ENCODE measurements at places on chromosomes 16 and 17. TPM values are rescaled to one million over a fixed set of nuclear protein-coding genes. Genes with fewer than 3 reads are reported as not detected.

GJD3 gene
- not detected for total RNA-seq

GRCh38 chr17:77942112-77942988 is 16.2 kb upstream of the TNRC6C start:
- no peak overlapping the region for H3K4me3 ChIP-seq
- no peaks in the 10 kb centered on the region for H3K27me3 ChIP-seq
- H3K36me3 ChIP-seq, result no peaks in the 10 kb centered on the region
- H3K27ac ChIP-seq, result peak overlapping the region; percentile 62

GRCh38 chr16:70520612-70521297 is 2.6 kb downstream of the COG4 start:
- no peak for DNase-seq
- H3K27ac ChIP-seq, result no peak overlapping the region
- no peaks in the 10 kb centered on the region for H3K4me1 ChIP-seq

NDUFB10 gene
- total RNA-seq, result 86.9 TPM

DNA sequence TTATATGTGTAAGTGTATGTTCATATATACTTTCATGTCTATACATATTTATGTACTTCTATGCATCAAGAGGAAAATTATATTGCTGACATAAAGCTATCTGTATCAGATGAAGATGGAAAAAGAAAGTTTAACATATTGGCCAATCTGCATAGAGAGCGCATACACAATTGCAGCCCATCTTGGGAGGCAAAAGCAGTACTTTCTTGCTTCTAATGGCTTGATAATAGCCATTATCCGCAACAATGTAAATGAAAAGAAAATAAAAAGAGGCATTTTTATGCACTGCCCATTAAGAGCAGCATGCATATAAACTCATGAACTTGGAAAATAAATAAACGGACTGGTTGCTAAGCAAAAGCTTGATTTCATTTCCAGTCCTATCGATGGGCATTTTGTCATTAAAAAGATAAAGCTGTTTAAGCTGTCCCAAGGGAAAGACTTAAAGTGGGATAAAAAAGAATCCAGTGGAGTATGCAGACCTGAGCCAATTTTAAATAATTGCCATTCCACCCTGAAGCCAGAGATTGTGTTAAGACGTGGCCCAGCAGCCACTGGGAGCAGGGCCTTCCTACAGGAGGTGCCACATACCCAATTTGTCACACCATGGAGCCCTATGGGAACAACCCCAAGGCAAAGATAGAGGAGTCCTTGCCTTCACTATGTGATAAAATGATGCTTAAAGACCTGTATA is 183.6 kb upstream of the CDH11 start:
- no peak overlapping the region for H3K27ac ChIP-seq
- no peaks in the 10 kb centered on the region for H3K4me1 ChIP-seq
- no peak for DNase-seq
- no peaks in the 10 kb centered on the region for H3K27me3 ChIP-seq

LRRC46 gene
- total RNA-seq, result not detected

ALOX15 gene
- not detected for total RNA-seq

SLC16A5 gene
- total RNA-seq, result 4.6 TPM

DPEP3 gene
- not detected for total RNA-seq

TRPV3 gene
- total RNA-seq, result 4.2 TPM

DNA sequence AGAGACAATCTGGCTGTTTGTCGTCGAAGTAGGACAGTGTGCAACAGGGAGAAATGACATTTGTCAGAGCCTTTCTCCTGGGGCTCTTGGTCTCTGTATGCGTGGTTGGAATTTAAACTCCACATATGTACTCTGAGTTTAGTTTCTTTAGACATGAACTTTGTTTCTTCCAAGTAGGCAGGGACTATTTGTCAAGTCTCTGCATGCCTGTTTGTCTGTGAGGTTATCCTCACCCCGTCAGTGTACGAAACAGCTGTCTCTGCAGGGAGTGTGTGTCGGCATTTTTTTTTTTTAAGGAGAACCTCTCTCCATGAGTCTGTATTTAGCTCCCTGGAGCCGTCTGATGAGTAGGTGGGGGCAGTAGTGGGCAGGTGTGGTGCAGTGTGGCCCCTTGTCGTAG is 29.7 kb downstream of the NDEL1 start:
- DNase-seq, result no peak
- peak overlapping the region; percentile 29 for H3K27ac ChIP-seq
- peaks cover 62% of the 10 kb centered on the region for H3K4me1 ChIP-seq
- no peaks in the 10 kb centered on the region for H3K36me3 ChIP-seq

GRCh38 chr17:34117332-34117731 is 137.8 kb upstream of the CCL2 start:
- no peaks in the 10 kb centered on the region for H3K27me3 ChIP-seq
- H3K27ac ChIP-seq, result no peak overlapping the region
- no peaks in the 10 kb centered on the region for H3K4me1 ChIP-seq
- no peak for DNase-seq

NEUROD2 gene
- total RNA-seq, result not detected

GRCh38 chr16:57240851-57241250 is 4.2 kb upstream of the ARL2BP start:
- no peaks in the 10 kb centered on the region for H3K4me1 ChIP-seq
- no peaks in the 10 kb centered on the region for H3K27me3 ChIP-seq
- no peak for DNase-seq
- no peak overlapping the region for H3K27ac ChIP-seq
- H3K36me3 ChIP-seq, result no peaks in the 10 kb centered on the region

GPR139 gene
- total RNA-seq, result not detected

GRCh38 chr16:56346131-56346890 is 79.0 kb downstream of the AMFR start:
- no peak overlapping the region for H3K27ac ChIP-seq
- H3K4me3 ChIP-seq, result no peak overlapping the region
- no peaks in the 10 kb centered on the region for H3K4me1 ChIP-seq
- no peaks in the 10 kb centered on the region for H3K36me3 ChIP-seq
- H3K27me3 ChIP-seq, result no peaks in the 10 kb centered on the region
- no peak for DNase-seq

KRT20 gene
- total RNA-seq, result not detected

DNA sequence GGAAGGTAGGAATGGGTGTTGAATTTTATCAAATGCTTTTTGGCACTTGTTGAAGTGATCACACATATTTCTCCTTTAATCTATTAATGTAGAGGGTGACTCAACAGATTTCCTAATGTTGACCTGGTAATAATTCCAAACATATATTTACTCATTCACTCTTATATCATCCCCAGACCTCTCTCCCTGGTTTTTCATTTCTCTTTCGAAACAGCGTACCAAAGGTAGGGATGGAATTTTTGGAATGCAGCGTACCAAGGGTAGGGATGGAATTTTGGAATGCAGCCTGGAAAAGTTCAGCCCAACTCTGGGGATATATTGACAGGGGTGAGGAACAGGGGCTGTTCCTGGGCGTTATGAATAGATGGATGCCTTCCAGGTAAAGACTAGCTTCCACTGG is 7.3 kb downstream of the KIF18B start:
- H3K4me1 ChIP-seq, result no peaks in the 10 kb centered on the region
- peaks cover 13% of the 10 kb centered on the region for H3K27me3 ChIP-seq
- DNase-seq, result no peak
- no peak overlapping the region for H3K4me3 ChIP-seq
- no peaks in the 10 kb centered on the region for H3K36me3 ChIP-seq

GRCh38 chr17:20072692-20072992 is 63.5 kb downstream of the SPECC1 start:
- peaks cover 4% of the 10 kb centered on the region for H3K4me1 ChIP-seq
- peak overlapping the region; percentile 69 for H3K27ac ChIP-seq
- no peak overlapping the region for H3K4me3 ChIP-seq
- H3K27me3 ChIP-seq, result no peaks in the 10 kb centered on the region

GRCh38 chr16:86320237-86320595 is 190.1 kb upstream of the FOXF1 start:
- DNase-seq, result no peak
- no peak overlapping the region for H3K27ac ChIP-seq
- H3K4me3 ChIP-seq, result no peak overlapping the region
- no peaks in the 10 kb centered on the region for H3K36me3 ChIP-seq
- H3K4me1 ChIP-seq, result no peaks in the 10 kb centered on the region

RASD1 gene
- 250 TPM for total RNA-seq

- peaks cover 27% of the 10 kb centered on the region for H3K36me3 ChIP-seq
- no peak overlapping the region for H3K4me3 ChIP-seq
- H3K4me1 ChIP-seq, result peaks cover 16% of the 10 kb centered on the region
- no peaks in the 10 kb centered on the region for H3K27me3 ChIP-seq
- no peak for DNase-seq
Measured at GRCh38 chr17:45107293-45108010, 24.9 kb downstream of the PLCD3 start.

GRCh38 chr17:66412857-66413558 is 110.6 kb downstream of the PRKCA start:
- peaks cover 8% of the 10 kb centered on the region for H3K4me1 ChIP-seq
- no peak for DNase-seq
- H3K27me3 ChIP-seq, result no peaks in the 10 kb centered on the region
- no peak overlapping the region for H3K4me3 ChIP-seq

MMP2 gene
- total RNA-seq, result 525 TPM

DNA sequence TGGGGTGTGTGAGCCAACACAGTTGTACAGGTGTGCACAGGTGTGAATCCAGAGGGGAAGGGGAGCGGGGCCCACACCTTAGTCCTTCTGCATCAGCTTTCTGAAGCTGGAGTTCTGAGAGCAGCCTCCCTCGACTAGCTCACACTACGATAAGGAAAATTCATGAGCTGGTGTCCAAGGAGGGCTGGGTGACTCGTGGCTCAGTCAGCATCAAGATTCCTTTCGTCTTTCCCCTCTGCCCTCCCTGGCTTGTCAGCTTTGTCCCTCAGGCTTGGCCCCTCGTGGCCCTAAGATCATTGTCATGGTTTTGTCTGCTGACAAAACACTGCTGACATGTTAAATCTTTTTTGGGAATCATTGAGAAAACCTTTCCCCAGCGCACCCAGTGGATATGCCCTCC is 47.5 kb downstream of the OR1D5 start:
- no peak overlapping the region for H3K27ac ChIP-seq
- no peak for DNase-seq

GRCh38 chr17:45161288-45162024 is at the start of gene HEXIM2:
Gene HEXIM2 (plus strand): TSS chr17:45161875. CDS start chr17:45162794, 919 bp downstream.
- H3K4me3 ChIP-seq, result peak within 1 kb of the TSS; percentile 91
- DNase-seq, result peak; percentile 97
- H3K27me3 ChIP-seq, result no peaks in the 10 kb centered on the region
- H3K4me1 ChIP-seq, result peaks cover 34% of the 10 kb centered on the region

DNA sequence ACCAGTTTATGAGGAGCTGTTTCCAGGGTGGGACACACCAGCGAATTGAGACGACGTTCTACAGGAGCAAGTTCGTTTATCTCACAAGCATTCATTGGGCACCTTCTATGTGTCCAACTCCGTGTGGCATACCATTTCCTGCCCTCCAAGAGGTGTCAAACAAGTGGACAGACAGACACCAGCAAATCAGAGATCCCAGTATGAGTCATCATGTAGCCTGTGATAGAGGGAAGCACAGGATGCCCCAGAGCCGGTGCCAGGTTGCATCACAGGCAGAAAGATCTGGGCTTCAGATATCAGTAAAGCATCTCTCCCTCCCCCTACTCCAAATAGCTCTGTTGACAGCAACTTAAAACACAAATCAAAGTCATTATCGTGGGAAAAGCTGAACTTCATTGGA is 31.8 kb upstream of the MAF start:
- DNase-seq, result peak; percentile 12
- H3K36me3 ChIP-seq, result no peaks in the 10 kb centered on the region
- H3K27ac ChIP-seq, result no peak overlapping the region
- no peaks in the 10 kb centered on the region for H3K27me3 ChIP-seq
- H3K4me3 ChIP-seq, result no peak overlapping the region

HOXB5 gene
- 1.8 TPM for total RNA-seq

GRCh38 chr17:2959371-2960130 is 103.9 kb downstream of the OR1D5 start:
- H3K27me3 ChIP-seq, result no peaks in the 10 kb centered on the region
- no peaks in the 10 kb centered on the region for H3K36me3 ChIP-seq
- peak overlapping the region; percentile 75 for H3K27ac ChIP-seq
- no peak for DNase-seq

DNA sequence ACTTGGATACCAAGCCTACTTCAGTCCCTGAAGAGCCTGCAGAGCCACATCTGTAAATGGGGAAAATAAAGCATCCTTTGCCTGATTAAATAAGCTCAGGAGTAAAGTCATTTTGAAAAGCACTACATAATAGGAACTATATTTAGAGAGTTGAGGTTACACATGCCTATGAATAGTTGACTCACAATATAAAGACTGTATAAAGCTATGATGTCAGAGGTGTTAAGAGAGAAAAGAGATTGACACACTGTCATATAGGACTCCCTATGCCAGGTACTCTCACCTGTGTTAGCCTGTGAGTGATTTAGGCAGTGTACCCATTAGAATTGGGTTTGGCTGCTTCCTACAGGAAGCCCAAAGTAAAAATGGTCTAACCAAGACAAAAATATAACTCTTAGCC is 87.7 kb upstream of the CRHR1 start:
- H3K27ac ChIP-seq, result no peak overlapping the region
- no peaks in the 10 kb centered on the region for H3K27me3 ChIP-seq

Data from tibial nerve (tissue), 4 donors.